ENCODE measurements at places on chromosomes 1 and 21.
A peak's percentile ranks its signal among the peaks of the same experiment; 100 is the strongest.

DNA sequence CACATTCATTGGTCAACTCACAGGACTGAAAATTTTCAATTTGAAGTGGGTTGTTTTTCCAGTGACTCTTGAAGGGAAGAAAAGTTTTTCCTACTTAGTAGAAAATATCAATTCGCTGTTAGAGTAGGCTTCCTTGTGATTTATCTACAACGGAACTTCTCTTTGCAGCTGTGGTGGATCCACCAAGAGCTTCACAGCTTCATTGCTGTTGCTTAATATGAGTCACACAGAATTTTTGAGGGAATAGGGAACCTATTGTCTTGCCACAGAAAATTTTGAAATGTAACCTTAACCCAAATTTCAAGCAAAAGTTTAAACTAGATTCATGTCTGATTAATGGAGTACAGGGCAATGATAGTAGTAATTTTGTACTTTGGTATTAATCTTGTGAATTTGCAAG, 58.4 kb upstream of the IFI44L start:
- no peak for DNase-seq

DNA sequence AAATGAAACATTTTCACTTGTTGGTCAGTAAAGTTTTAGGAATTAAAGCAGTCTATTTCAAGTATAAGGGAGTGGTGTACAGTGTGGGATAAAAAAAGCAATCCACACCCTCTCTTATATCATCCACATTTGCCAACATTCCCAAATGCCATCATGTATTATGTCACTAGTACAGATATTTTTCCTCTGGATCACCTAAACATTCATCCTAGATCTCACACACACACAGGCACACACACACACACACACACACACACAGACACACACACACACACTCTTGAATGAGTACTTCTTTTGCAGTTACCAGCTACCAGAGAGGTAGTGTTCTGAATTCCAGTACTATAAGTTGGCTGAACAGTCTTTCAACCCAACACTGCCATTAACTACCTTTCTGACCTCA, 1369.1 kb upstream of the ADGRL4 start:
- no peak for DNase-seq

GRCh38 chr1:200206761-200207160, 179.3 kb downstream of the NR5A2 start:
- no peak for DNase-seq

- peak; percentile 86 for DNase-seq
Observed at GRCh38 chr1:44808063-44808937, at the start of gene BTBD19. Gene BTBD19, plus strand, starts transcription at chr1:44808523. Its CDS starts 298 bp downstream, at chr1:44808821.

- no peak for DNase-seq
Observed at GRCh38 chr1:15902882-15903281, 55.4 kb downstream of the SPEN start.

- DNase-seq = no peak
Observed at GRCh38 chr1:57576756-57577155, 152.9 kb upstream of the DAB1 start.

Data from activated naive CD4-positive, alpha-beta T cell treated with Interleukin-2 at 50 U/mL for 16 hours (primary cell).